HFFc6 (cell line): ENCODE measurements at places on chromosomes 12 and 14. TPM values are rescaled to one million over a fixed set of nuclear protein-coding genes. Genes with fewer than 3 reads are reported as not detected.
A peak's percentile ranks its signal among the peaks of the same experiment; 100 is the strongest.

GRCh38 chr12:130179191-130179590, 16.9 kb downstream of the FZD10 start:
- H3K36me3 ChIP-seq, result no peaks in the 10 kb centered on the region
- no peak overlapping the region for H3K4me3 ChIP-seq
- no peaks in the 10 kb centered on the region for H3K27me3 ChIP-seq
- no peaks in the 10 kb centered on the region for H3K4me1 ChIP-seq
- H3K27ac ChIP-seq, result no peak overlapping the region

DNA sequence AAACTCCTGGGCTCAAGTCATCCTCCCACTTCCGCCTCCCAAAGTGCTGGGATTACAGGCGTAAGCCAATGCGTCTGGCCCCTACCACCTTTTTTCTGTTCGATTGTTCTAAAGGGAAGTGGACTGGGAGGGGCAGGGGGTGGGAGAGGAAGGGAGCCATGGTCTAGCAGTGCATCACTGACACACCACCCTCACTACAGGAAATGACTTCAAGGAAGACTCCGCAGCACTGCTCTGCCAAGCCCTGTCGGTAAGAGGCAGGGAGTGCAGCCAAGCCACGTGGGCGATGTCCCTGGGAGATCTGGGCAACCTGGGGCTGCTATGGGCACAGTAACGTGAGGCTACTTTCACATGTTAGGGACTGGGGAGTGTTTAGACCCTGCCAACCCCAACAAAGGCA, 18.0 kb downstream of the LRRC74A start:
- no peaks in the 10 kb centered on the region for H3K4me1 ChIP-seq
- no peaks in the 10 kb centered on the region for H3K36me3 ChIP-seq
- H3K27ac ChIP-seq, result no peak overlapping the region
- H3K27me3 ChIP-seq, result peaks cover 15% of the 10 kb centered on the region
- DNase-seq, result no peak

Gene SLC25A21
- total RNA-seq, result 0.44 and 0.51 TPM in 2 replicates

Gene ADAM20
- 0.08 to 0.21 TPM (median 0.10 TPM) in 3 replicates for total RNA-seq

GRCh38 chr14:90687680-90688079, 128.6 kb downstream of the TTC7B start:
- H3K27ac ChIP-seq, result no peak overlapping the region
- DNase-seq, result no peak
- H3K4me3 ChIP-seq, result no peak overlapping the region
- peaks cover 24% of the 10 kb centered on the region for H3K36me3 ChIP-seq

- H3K36me3 ChIP-seq, result peaks cover 17% of the 10 kb centered on the region
- H3K27ac ChIP-seq, result no peak overlapping the region
These were observed 19.6 kb downstream of the OTUB2 start for GRCh38 chr14:94045563-94046345.

DNA sequence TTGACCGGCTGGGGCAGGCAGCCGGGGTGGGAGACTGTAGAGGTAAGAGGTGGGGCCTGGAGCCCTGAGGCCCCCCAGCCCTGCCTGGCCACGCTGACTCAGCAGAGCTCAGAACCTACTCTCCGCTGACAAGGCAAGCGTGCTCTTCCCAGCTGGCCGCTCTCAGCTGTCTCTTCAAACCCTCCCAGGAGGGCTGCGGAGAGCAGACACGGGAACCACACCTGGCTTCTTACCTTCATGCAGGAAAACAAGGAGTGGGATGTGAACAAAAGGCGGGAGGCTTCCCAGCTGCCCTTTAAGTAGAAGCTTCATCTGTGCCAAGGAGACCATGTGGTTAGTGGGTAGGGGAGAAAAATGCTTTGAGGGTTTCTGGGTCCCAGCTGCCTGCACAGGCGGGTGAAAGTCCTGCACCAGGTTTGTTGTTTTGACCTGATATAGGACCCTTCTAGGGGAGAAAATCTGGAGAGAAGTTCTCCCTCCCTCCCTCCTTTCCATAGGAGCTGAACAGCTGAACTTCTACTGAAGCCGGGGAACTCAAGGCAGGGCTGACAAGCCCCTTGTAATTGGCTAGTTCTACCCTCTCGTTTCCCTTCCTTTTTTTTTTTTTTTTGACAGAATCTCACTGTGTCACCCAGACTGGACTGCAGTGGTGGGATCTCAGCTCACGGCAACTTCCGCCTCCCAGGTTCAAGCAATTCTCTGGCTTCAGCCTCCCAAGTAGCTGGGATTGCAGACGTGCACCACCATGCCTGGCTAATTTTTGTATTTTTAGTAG, 12.8 kb upstream of the TESC start:
- no peak overlapping the region for H3K4me3 ChIP-seq
- no peak overlapping the region for H3K27ac ChIP-seq
- H3K4me1 ChIP-seq, result no peaks in the 10 kb centered on the region

GRCh38 chr14:48250575-48250974, 575.2 kb upstream of the MDGA2 start:
- no peak overlapping the region for H3K27ac ChIP-seq
- no peaks in the 10 kb centered on the region for H3K36me3 ChIP-seq
- no peak for DNase-seq

GRCh38 chr12:275812-276211, 13.2 kb upstream of the SLC6A13 start:
- DNase-seq, result no peak
- no peaks in the 10 kb centered on the region for H3K4me1 ChIP-seq
- no peaks in the 10 kb centered on the region; the same call in 1 of the 2 replicates for H3K27me3 ChIP-seq
- no peak overlapping the region for H3K27ac ChIP-seq

- peaks cover 4% of the 10 kb centered on the region; the same call in 1 of the 2 replicates for H3K36me3 ChIP-seq
- H3K27me3 ChIP-seq, result no peaks in the 10 kb centered on the region; the same call in 1 of the 2 replicates
- peak; percentile 78 for DNase-seq
- no peak overlapping the region for H3K4me3 ChIP-seq
These were observed 20.1 kb downstream of the CGRRF1 start for GRCh38 chr14:54529811-54530210.

GRCh38 chr14:96574633-96575632, 72.8 kb downstream of the PAPOLA start:
- H3K4me3 ChIP-seq, result no peak overlapping the region
- H3K4me1 ChIP-seq, result peaks cover 26% of the 10 kb centered on the region
- peak; percentile 20 for DNase-seq
- H3K27ac ChIP-seq, result 0 out of 2 replicates have a peak overlapping the region, but pooled peaks have one; percentile 38

- H3K27me3 ChIP-seq, result peaks cover 19% of the 10 kb centered on the region
- no peak overlapping the region for H3K4me3 ChIP-seq
- H3K27ac ChIP-seq, result no peak overlapping the region
- peaks cover 8% of the 10 kb centered on the region; the same call in 1 of the 2 replicates for H3K36me3 ChIP-seq
- peaks cover 20% of the 10 kb centered on the region for H3K4me1 ChIP-seq
These were observed 54.7 kb downstream of the PITPNM2 start for GRCh38 chr12:123096182-123096581.

GRCh38 chr14:24894583-24895242, 155.2 kb downstream of the STXBP6 start:
- 0 out of 2 replicates have a peak, but pooled peaks cover 3% of the 10 kb centered on the region for H3K27me3 ChIP-seq
- DNase-seq, result no peak
- no peak overlapping the region for H3K27ac ChIP-seq
- peaks cover 14% of the 10 kb centered on the region for H3K36me3 ChIP-seq
